ENCODE measurements at places on chromosomes 4 and X.

DNA sequence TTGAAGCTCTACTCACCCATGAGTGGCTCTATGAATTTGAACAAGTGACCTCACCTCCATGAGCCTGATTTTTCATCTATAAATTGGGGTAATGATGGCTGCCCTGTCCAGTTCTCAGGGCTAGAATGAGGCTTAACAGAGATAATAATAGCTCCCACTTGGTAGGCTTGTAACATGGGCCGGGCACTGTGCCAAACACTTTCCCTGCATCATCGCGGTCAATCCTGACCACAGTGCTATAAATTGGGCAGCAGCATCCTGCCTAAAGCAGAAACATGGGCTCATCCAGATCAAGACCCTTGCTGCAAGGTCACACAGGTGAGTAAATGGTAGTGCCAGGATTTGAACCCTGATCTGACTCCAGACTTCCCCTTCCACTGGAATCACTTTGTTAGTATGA is 12.8 kb downstream of the APLN start:
- DNase-seq, result no peak

- no peak for DNase-seq
Observed at GRCh38 chr4:92234393-92235176, 69.2 kb upstream of the GRID2 start.

GRCh38 chr4:12555011-12555410 is 929.1 kb downstream of the RAB28 start:
- DNase-seq, result no peak

GRCh38 chrX:123830309-123830708 is 29.5 kb upstream of the XIAP start:
- no peak for DNase-seq

DNA sequence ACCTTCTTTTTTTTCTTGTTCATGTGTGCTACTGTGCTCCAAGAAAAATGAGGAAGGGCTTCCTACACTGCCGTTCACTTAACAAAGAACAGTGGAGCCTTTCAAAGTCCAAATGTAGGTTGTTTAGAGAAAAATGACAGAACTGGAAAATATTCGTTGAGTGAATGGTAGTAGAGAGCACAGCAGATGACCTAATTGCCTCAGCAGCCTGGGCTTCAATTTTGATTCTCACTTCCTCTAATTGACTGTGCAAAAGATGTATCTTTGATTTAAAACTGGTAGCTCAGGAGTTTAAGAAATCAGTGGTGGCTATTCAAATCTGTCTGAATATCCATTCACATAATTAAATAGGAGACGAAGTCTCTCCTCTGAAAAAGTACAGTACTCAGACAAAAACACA is 5.2 kb downstream of the NLGN4X start:
- no peak for DNase-seq

- DNase-seq, result no peak
Observed at GRCh38 chr4:103098341-103098740, 1.3 kb downstream of the BDH2 start.

GRCh38 chrX:118038614-118039365 is 77.8 kb downstream of the KLHL13 start:
- DNase-seq, result no peak

DNA sequence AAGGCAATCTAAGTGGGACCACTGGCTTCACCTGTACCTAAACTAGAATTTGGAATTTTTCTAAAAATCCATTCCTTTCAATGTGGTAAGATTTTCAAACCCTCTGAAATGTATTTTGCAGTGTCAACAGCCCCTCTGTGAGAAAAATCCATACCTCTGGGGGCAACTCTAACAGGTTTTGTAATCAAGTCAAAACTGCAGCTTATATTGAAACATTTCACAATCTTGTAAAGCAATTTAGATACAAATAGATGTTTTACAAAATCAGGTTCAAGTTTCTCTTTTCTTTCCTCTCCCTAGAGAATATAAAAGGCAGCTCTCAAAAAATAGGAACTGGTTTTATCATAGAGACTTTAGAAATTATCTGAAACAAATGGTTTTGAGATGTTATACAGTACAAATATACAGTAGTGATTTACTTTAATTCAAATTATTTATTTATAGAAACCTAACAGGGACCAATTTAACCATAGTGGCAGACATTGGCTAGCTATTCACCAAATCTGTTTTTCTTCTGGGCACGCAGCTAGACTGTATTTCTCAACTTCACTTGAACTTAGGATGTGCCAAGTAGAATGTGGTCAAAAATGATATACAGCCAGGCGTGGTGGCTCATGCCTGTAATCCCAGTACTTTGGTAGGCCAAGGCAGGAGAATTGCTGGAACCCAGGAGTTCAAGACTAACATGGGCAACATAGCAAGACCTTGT is 36.3 kb upstream of the SPINK2 start:
- no peak for DNase-seq

- no peak for DNase-seq
Observed at GRCh38 chr4:165384598-165384997, 5.8 kb downstream of the CPE start.

GRCh38 chr4:185227713-185228278 is 18.4 kb downstream of the SNX25 start:
- no peak for DNase-seq

- DNase-seq, result no peak
Observed at GRCh38 chr4:9600246-9600645, 156.0 kb downstream of the DEFB131A start.

DNA sequence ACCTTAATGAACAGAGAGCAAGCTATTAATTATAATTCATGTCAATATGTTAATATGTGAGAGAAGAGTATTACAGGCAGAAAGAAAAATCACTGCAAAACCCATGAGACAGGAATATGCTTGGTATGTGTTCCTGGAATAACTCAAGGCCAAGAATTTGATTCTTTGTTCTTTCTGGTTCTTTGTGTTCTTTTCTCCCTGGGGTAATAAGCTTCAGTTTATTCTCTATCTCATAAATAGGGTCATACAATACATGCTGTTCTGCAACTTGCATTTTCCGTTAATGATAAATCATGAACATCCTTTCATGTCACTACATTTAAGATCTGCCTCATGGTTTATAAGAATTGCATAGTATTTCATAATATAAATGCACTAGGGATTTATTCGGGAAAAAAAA is 16.8 kb upstream of the THOC2 start:
- no peak for DNase-seq

GRCh38 chr4:80333121-80333520 is 2.4 kb upstream of the CFAP299 start:
- no peak for DNase-seq

Measured in progenitor cell of endocrine pancreas (in vitro differentiated cells).